DMS79 (cell line): ENCODE measurements at places on chromosomes 3 and 15.

GRCh38 chr3:150069154-150069527 lies 98.4 kb upstream of the PFN2 start:
- DNase-seq: no peak

GRCh38 chr15:61768131-61768530 lies 292.1 kb downstream of the VPS13C start:
- no peak for DNase-seq

DNA sequence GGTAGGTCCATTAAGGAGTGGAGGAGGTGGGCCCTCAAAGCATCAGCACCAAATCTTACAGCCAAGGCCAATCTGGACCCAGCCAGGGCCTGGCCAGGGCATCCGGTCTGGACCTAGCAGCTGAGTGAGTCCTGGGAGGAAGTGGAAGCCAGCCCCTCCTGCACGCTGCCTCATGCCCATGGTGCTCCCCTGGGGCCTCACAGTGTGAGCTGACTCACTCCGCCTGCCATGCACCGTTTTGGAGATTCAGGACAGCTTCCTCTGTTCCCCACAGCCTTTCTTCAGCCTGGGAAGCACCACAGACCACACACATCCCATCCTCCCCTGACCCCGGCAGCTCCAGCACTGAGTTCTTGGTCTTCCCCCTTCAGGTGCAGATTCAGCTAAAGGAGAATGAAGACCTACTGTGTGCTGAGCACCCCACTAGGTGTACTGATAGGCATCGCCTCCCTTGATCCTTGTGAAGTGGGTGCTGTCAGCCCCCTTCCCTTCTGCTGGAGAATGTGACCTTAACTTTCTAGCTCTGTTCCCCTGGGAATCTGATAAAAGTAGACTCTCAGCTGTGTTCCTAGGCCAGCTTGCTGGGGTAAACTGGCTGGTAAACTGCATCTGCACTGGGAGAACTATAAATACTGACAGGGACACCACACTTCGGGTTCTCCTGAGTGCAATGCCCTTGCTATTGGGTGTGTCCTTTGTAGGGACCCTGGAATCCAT lies 36.8 kb upstream of the SEC13 start:
- no peak for DNase-seq

DNA sequence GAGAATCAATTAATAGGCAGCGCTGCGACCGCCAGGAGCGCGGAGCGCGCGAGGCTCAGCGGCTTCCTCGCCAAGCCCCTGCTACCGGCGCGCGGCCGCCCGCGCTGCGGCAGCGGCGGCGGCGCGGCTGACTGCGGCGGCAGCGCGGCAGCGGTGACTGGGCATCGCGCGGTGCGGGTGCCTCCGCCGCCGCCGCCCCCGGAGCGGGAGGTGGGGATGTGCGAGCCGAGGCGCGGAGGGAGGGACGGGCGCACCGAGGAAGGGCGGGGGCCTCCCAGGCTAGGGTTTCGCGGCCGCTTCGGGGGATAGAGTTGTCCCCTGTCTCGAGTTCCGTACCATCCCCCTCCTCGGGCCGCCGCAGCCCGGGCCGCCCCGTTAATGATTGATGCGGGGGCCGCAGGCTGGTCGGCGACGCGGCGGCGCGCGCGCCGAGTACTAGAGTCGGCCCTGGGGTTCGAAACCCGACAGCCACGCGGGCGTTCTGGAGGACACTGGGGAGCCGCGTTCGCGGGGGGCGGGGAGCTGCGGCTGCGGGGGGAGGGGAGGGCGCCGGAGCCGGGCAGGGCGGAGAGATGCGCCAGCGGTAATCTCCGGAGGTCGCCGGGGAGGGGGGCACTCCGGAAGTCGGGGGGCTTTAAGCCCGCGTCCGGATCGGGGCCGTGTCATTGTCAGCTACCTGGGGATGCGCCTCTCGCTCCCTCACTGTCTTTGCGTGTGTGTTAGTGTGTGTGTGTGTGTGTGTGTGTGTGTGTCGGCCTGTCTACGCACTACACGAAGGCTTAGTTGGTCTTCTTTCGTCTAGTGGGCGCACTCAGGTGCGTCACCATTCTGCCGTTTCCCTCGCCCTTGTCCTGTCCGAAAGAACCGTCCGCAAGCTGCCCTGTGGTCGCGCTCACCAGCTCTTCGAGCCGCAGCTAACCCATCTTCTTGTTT lies at the start of gene PAQR9:
TSS of gene PAQR9 (minus strand) at position 159 of the 933 bp plus-strand sequence. CDS start 338 bp downstream, outside the sequence.
- DNase-seq: no peak
